Psoas muscle (tissue), 8 donors: ENCODE measurements at places on chromosomes 16 and 17.
A peak's percentile ranks its signal among the peaks of the same experiment; 100 is the strongest.

- no peak for DNase-seq
Measured at GRCh38 chr16:2533912-2534311, 2.7 kb upstream of the CEMP1 start.

GRCh38 chr17:5585836-5586521, 1.7 kb upstream of the NLRP1 start:
- no peak for DNase-seq

DNA sequence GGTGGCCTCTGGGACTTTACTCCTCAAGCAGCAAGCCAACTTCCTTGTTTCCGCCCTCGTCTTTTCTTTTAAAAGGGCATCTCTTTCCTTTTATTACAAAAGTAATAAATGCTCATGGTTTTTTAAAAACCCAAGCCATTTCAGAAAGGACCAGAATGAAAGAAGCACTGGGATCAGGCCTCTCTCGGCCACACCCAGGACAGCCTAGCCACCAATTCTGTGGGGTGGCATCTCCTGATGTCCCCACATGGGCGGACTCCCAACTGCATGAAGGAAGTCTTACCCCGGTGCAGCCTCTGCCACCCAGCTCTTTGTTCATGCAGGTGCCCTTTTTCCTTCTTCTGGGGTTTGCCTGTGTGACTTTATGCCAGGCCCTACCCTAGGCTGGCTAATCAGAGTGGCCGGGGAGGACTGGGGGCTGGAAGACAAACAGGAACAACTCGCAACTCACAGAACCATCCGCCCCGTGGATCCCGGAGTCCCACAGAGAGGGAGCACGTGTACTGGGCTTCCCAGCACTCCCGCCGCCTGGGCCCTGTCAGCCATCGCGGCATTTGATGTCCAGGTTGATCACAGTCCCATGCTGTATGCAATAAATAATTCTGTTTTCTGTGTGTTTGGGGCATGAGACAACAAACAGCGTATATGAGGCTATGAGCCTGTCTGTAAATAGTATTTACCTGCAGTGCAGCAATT, 2.6 kb upstream of the RASD1 start:
- DNase-seq: peak; percentile 6

- no peak for DNase-seq
Measured at GRCh38 chr16:28597692-28598261, 927 bp upstream of the SULT1A2 start.
